ENCODE measurements at places on chromosomes 7 and 10.

DNA sequence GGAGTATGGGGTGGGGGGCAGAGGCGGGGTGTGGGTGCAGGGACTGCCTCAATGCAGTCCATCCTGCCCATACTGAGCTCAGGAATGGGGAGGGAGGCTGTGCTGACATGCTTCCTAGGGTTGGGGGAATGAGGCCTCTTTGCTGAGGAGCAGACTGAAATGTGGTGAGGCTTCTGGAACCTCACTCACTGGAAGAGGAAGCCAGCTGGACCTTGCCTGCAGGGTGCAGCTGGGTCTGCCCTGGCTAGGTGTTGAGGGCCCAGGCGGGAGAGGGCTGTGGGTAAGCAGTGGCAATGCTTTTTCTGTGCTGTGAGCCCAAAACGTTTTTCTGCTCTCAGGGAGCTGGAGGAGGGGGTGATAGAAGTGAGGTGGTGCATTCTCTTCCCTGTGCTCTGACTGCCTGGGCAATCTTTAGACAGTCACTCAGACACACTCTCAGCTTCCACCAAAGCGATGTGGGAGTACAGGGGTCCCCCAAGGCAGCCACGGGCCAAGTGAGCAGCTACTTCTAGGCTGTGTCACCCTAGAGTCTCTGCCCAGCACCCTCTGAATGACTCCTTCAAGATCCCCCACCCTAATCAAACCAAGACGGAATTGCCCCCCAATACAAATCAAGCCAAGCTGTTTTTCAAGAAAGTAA lies 41.1 kb upstream of the BMPR1A start:
- DNase-seq, result no peak

- no peak for DNase-seq
Observed at GRCh38 chr10:62511656-62512055, 137.5 kb downstream of the ZNF365 start.

GRCh38 chr7:14048889-14049288 lies 59.4 kb upstream of the ETV1 start:
- no peak for DNase-seq

DNA sequence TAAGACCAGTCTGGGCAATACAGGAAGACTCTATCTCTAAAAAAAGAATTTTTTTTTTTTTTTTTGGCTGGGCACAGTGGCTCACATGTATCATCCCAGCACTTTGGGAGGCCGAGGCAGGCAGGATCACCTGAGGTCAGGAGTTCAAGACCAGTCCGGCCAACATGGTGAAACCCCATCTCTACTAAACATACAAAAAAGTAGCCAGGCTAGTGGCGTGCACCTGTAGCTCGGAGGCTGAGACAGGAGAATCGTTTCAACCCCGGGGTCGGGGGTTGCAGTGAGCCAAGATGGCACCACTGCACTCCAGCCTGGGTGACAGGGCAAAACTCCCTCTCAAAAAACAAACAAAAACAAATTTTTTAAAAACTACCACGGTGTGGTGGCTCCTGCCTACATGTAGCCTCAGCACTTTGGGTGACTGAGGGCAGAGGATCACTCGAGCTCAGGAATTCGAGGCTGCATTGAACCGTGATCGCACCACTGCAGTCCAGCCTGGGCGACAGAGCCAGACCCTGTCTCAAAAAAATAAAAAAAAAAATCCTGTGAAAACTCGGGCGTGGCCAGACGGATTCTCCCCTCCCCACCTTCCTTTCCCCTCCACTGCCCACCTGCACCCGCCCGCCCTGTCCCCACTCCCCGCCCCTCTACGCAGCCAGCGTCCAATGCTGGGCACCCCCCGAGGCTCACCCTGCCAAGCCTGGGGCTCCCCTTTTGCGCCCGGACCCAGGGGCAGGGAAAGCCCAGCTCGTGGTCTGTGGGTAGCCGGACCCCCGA lies 745 bp upstream of the ORAI2 start:
- no peak for DNase-seq

DNA sequence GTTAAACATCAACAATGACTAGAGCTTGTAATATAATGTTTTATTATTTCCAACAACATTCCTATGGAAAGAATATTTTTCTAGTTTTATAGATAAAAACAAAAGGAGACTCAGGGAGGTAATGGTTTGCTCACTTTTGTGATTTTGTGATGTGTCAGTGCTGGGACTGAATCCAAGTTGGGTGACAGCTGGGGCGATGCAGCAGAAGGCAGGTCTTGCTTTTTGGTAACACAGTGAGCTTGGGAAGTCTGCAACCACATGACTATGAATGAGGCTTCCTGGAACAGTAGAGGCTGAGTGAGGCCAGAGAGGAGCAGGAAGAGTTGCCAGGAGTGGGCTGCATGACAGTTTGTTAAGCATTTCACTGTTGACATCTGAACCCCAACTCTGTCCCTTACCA lies 4.9 kb upstream of the YKT6 start:
- no peak for DNase-seq

DNA sequence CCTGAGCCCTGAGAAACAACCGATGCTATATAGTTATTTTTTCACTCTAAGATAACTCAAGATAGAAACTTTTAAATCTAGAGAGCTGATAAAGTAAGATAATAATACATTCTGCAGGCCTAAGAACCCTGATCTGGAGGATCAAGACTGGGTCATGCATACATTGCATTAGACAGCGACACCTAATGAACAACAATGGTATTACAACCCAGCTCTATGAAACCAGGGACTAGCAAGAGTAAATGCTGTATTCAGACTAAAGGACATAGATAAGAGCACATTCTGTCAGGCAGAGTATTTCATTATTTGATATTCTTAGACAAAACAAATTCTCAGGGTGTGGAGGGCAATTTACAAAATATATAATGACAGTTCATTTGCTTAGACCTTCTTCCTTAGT lies 148.6 kb downstream of the GRK5 start:
- DNase-seq, result no peak

All from AG04450 (cell line).